Omental fat pad (tissue), 4 donors: ENCODE measurements at places on chromosomes 5 and 9. TPM values are rescaled to one million over a fixed set of nuclear protein-coding genes. Genes with fewer than 3 reads are reported as not detected.

DNA sequence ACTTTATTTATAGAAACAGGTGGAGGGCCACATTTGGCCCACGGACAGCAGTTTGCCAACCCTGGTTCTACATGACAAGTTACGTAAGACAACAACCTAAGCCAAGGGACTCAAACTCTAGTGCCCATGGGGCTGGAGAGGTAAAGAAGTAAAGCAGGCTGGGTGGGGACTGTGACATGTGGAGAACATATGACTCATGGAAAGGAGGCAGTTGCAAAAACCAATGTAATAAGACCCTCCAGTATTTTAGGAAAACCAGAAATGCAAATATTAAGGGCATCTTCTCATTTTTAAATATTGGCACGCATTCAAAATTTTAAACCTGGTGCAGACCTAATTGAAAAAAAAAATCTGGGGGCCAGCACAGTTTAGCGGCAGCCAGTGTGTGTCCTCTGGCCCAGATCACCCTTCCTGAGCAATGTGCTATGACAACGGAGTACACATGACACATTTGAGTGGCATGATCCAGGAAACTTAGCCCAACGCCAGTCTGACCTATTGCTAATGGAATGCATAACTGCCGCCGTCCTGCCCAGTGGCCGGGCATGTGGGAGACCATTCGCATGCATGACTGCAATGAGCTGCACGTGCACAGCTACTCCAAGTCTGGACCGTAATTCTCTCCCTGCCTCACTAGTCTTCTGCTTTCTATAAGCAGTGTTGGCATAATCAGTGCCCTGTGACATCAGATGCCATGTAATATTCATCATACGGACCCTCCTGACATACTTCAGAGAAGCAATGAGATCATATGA is 97.2 kb downstream of the SH3TC2 start:
- DNase-seq: no peak

- DNase-seq: no peak
Measured at GRCh38 chr9:110472111-110472510, 107.4 kb downstream of the SVEP1 start.

DNA sequence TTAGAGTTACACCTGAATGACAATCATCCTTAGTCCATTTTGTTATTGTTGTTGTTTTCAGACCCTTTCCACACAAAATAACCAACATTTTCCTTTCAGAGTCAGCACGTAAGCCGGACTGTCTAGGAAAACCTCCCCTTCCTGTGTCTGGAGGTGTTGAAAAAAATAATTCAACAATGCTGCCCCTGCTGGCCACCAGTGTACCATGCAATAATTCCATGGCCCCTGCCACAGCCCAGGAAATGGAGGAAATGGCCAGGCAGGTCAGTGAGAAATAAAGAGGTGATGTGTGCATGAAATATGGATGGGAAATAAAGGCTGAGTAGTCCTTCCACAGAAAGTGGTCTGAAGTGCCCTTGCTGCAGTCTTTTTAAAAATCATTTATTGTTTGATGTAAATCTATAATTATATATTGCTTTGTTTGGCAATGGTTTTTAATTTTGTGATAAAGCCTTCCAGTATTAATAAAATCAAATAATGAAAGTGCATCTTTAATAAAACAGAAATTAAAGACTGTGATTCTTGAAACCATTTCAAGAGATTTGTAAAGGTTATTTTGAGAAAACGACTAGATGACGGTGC is 152.8 kb upstream of the PAPPA start:
- no peak for DNase-seq

- no peak for DNase-seq
Measured at GRCh38 chr5:91207248-91207647, 175.9 kb downstream of the ARRDC3 start.

GRCh38 chr9:563200-563599 is 278.3 kb upstream of the DMRT1 start:
- no peak for DNase-seq

- no peak for DNase-seq
Measured at GRCh38 chr5:128155776-128156175, 72.2 kb downstream of the SLC12A2 start.

DNA sequence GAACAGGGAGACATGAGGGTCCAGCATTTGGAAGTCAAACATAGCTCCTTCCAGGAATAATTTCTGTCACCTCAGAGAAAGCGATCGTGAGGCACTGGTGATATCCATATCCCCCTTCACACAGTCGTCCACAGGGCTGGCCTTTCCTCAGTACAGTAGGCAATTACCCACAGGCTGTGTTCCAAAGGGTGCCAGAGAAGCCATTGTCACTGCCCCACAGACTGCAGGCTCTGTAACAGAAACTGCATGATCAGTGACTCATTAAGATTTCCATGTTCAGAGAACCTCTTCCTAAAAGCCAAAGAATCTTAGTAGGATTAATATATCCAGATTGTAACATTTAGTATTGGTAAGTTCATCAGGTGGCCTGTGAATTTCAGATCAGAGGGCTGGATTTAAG is 127.6 kb downstream of the RPS23 start:
- DNase-seq: no peak

GRCh38 chr9:125749287-125749935 is 2.2 kb downstream of the PBX3 start:
- no peak for DNase-seq

DNA sequence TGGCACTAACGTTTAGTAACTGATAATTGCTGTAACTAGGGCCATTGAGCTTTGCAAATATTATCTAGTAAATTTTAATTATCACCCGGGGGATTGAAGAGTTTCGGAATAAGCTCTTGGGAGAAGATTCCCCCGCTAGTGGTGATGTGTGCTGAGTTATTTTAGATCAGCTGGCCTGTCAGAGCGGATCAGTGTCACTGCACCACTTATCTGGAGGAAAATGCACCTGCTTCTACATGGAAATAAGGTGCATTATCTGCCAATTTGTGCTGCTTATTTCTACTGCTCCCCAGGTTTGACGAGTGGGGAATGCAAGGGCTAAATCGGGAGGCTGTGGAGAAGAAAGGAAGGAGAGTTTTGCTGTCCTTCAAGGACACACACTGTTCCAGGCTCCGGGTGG is 518.6 kb downstream of the TLE4 start:
- no peak for DNase-seq

DNA sequence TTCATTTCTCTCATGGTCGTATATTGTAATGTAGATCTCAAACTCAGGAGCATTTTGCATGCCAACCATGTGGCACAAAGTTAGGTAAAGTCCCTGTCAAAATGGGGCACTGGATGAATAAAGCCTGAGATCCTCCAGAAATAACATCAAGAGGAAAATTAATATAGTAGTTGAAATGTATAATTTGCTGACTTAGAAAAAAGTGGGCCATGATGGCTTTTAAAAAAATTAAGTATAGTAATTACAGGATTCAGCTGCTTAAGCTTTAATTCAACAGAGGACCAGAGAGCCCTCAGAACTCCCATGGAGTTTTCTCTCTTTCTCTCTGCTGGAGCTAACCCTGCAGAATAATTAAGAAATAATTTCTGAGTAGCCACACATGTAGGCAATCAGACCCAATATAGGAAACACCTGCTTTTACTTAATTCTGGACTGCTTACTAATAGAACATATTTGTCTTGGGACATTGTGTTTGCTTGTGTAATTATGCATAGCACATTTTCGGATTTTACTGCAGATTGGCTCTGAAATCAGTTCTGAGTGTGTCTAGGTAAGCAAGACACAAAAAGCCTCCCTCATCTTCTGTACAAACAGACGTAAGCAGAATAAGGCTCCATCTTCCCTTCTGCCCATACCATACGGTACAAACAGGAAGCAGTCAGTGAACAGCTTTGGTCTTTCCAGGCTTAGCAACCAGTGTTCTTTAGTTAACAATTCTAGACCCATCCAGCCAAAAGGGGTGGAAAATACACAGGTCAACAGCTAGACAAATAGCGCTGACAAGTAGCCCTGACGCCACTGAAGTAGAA is 26.5 kb upstream of the PCSK1 start:
- no peak for DNase-seq

DNA sequence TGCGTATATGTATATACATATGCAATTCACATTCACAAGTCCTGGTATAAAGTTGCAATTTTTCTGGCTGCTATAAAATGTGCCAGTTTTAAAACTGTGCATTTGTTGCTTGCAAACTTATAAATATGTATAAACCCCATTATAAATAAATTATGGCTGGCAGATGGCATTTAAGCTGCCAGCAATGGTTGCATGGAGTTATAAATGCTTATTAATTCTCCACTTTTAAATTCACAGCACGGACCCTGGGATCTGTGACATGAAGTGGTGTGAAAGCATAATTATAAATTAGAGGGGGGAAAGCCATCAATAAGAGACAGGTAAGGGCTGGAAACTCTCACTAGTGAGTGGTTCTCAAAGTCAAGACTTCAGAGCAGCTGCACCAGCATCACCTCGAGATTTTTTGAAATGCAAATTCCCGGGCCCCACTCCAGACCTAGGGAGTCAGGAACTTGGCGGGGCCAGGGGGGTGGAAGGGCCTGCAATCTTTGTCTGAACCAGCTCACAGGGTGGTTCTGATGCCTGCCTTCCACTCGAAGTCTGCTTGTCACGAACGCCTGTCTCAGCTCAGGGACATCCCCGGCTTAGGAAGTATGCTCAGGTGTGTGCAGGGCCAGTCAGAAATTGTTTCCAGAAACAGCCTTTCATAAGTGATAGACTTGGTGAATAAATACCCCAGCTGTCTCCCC is 16.9 kb downstream of the S1PR3 start:
- no peak for DNase-seq

NR2F1-AS1 gene
- total RNA-seq: 31.0 TPM

FGF18 gene
- total RNA-seq: 0.79 TPM

CYLC2 gene
- total RNA-seq: not detected

SHOC1 gene
- not detected for total RNA-seq

DMXL1 gene
- 40.7 TPM for total RNA-seq

FOXD4L6 gene
- total RNA-seq: 0.25 TPM
